Placental epithelial cell (primary cell): ENCODE measurements at places on chromosomes 1 and 21. TPM values are rescaled to one million over a fixed set of nuclear protein-coding genes. Genes with fewer than 3 reads are reported as not detected.

The ACKR1 gene
- total RNA-seq, result not detected in 2 replicates

The DDX59 gene
- total RNA-seq, result 19.4 and 24.3 TPM in 2 replicates

The CCDC181 gene
- total RNA-seq, result not detected in 2 replicates

The LCE1D gene
- not detected in 2 replicates for total RNA-seq

The SLAMF9 gene
- total RNA-seq, result 4.7 and 6.8 TPM in 2 replicates

The MGST3 gene
- 63.2 and 131 TPM in 2 replicates for total RNA-seq

The MCM3AP gene
- total RNA-seq, result 73.9 and 111 TPM in 2 replicates

The MRPS14 gene
- total RNA-seq, result 16.9 and 21.4 TPM in 2 replicates

The TNNI3K gene
- total RNA-seq, result 2.7 TPM in 1 of 2 replicates, not detected in the other

The KRTAP19-8 gene
- not detected in 2 replicates for total RNA-seq

The HP1BP3 gene
- 149 and 225 TPM in 2 replicates for total RNA-seq

The ASCL5 gene
- total RNA-seq, result not detected in 2 replicates

The DRAXIN gene
- total RNA-seq, result under 0.01 TPM in 1 of 2 replicates, not detected in the other

The GBP2 gene
- total RNA-seq, result 17.8 and 70.3 TPM in 2 replicates

The ADAM30 gene
- not detected in 2 replicates for total RNA-seq

The KLHDC8A gene
- under 0.01 TPM in 1 of 2 replicates, not detected in the other for total RNA-seq

The EPHA10 gene
- total RNA-seq, result under 0.01 TPM in 1 of 2 replicates, not detected in the other

The LCE2A gene
- 0.79 TPM in 1 of 2 replicates, not detected in the other for total RNA-seq

The SPTA1 gene
- not detected in 2 replicates for total RNA-seq

The KLHL12 gene
- 19.2 and 19.8 TPM in 2 replicates for total RNA-seq

The CLDN17 gene
- total RNA-seq, result not detected in 2 replicates

The ALPL gene
- total RNA-seq, result under 0.01 TPM in 1 of 2 replicates, not detected in the other

The FOXJ3 gene
- total RNA-seq, result 34.5 and 38.8 TPM in 2 replicates

The AGBL4 gene
- under 0.01 TPM in 1 of 2 replicates, not detected in the other for total RNA-seq

The SPRR3 gene
- total RNA-seq, result 1.2 and 1.6 TPM in 2 replicates

The DNASE2B gene
- total RNA-seq, result not detected in 2 replicates
